ENCODE measurements at places on chromosomes 3 and 15.

GRCh38 chr3:22734207-22734606, 468.9 kb upstream of the UBE2E2 start:
- no peak for DNase-seq

DNA sequence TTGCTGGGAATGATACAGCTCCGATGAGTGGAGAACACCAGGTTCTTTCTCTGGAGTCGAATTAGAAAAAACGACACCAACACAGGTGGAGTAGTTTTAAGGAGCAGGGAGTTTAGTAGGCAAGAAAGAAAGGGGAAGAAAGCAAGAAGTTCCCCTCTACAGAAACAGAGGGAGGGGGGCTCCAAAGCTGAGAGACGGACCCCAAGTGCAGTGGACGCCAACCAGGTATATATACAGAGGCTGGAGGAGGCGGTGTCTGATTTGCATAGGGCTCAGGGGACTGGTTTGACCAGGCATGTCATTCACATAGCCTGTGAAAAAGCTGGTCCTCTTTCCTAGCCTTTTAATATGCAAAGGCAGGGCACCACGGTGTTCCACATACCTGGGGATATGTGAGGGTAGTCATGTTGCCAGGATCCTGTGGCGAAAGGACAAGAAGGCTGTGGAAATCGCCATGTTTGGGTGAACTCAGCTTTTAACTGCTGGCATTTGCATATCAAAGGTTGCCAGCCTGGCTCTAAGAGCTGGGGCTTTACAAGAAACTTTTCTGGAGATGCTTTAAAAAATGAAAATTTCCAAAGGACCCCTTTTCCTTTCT, 887.4 kb upstream of the EPHA6 start:
- no peak for DNase-seq

DNA sequence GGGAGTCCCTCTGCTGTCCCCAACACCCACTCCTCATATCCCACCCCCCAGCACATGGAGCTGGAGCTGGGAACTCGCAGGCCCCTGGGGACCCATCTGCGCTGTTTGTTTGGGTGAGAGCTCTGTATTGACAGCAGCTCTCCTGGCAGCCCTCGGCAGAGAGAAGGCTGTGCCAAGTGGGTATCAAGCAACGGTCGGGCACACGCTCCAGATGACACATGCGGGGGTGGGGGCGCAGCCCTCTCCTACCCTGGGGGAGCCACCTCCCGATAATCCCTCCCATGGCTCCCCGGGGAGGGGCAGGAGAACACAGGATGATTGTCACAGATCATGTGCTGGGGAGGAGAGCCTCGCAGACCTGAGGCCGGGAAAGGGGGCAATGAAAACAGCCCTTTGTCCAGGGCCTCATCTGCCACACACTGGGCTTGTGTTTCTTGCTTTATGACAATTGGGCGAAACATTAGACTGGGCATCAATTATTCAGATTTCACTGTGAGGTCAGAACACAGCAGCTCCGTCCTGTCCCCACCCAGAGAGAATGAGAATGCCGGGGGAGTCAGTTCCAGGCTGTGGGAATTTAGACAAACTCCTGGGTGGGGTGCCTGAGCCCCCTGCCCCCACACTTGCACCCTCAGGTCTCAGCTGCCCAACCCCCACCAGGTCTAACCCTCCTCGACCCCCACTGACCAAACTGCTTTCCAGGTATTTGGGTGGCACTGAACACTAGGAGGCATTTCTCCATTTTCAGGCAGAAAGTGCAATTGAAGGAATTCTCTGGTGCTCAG, 46.4 kb upstream of the KLF13 start:
- no peak for DNase-seq

DNA sequence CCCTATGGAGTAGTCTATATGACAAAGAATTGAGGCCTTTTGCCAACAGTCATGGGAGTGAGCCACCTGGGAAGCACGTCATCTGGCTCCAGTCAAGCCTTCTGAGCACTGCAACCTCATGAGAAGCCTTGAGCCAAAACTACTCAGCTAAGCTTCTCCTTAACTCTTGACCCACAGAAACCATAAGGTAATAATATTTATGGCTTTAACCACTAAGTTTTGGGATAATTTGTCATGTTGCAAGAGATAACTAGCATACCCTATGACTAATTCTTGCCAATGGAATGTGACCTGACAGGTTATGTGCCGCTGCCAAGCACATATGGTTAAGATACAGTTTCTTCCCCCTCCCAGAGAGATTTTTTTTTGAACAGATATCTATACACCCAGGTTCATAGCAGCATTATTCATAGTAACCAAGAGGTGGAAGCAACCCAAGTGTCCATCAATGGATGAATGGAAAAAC, 11.8 kb upstream of the SLC6A11 start:
- DNase-seq: no peak

GRCh38 chr15:66131831-66132230, 121.7 kb downstream of the MEGF11 start:
- DNase-seq: no peak

DNA sequence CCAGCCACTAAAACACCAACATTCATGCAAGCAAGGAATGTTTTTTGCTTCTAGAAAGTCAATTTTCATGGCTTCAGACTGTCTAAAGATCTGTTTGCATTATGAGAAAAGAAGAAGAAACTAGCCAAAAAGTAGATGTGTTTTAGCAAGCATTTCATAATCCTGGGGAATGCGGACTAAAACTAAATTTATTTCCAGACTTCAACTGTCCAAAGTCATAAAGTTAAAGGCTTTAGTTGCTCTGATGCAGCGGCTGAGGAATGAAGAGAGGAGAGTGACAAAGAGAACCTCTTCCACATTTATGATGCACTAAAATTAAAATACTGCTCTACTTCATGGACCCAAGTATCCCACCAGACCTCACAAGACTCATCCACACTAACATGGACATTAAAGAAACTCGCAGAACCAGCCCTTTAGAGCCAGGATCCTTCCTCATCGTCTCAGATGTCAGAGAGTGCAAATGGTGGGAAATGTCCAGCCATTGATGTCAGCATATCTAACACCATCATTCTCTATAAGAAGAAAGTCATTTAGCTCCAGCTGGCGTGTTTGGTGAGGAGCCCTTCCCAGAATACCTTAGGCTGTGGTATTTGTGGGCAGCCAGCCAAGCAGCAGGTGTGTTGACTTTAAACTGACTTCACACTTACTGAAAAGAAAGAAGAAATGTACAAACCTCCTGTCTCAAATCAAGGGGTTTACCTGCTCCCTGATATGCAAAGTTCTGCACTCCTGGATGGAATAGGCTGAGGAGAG, 17.4 kb downstream of the FYCO1 start:
- no peak for DNase-seq

DNA sequence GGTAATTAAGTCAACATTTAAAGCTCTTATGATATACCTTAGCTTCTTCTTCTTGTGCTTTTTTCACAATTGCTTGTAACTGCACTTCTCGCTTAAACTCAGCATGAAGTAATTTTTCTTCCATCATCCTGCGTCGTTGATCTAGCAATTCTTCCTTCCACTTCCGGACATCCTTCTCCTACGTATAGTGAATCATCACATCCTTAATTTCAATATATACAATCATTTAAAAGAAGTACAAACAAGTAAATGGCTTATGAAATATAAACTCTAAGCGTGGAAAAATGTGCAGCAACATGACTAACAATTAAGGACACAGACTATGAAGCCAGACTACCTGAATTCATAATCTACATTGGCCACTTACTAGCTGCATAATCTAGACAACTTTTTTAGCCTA, 151.4 kb downstream of the SCAPER start:
- no peak for DNase-seq

DNA sequence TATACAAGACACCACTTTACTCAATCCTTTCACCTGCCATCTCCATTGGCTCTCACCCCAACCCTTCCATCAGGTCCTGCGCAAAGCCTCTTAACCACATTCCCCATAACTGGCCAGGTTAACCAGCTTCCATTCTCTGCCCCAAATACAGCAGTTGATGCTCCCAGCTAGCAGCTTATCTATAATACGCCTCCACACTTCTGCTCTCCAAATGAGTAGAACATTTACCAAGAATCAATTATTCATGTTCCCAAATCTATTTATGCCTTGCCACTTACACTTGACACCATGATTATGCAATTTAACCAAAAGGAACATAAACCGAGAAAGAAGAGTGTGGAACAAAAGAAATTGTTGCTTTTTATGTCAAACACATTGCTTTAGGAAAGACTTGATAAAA, 103.7 kb upstream of the TPM1 start:
- DNase-seq: no peak

DNA sequence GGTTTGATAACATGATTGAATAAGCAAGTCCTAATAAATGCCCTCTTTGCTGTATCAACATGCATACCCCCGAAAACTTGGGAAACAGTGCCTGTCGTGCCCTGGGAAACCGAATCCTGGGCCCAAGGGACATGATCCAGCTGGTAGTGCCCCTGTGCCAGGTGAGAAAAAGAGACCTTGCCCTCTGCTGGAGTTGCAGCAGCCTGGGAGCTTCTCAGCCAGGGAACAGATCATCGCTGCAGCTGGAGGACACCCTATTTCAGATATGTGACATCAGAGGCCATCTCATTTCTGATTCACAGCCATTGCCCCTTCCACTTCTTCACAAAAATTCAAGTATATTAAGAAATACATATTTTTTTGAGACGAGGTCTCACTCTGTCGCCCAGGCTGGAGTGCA, 32.3 kb downstream of the STOML1 start:
- DNase-seq: no peak

GRCh38 chr15:25175789-25176615, 221.2 kb downstream of the SNRPN start:
- DNase-seq: no peak

DNA sequence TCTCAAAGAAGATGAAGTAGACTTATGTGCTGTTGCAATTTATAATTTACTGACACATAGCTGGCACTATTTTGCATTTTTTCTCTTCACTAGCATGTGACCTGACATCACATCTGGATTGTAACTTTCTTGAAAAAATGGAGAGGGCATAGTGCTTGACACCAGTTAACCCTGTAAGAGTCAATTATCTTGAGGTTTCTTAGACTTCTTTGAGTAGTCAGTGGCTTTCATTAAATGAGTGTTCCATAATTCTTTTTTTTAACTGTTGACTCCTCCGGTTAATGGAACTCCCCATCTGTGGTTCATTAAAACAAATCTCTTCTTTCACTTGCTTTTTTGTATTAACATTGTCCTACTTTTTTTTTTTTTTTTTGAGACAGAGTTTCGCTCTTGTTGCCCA, 16.9 kb upstream of the PRKCI start:
- DNase-seq: no peak

DNA sequence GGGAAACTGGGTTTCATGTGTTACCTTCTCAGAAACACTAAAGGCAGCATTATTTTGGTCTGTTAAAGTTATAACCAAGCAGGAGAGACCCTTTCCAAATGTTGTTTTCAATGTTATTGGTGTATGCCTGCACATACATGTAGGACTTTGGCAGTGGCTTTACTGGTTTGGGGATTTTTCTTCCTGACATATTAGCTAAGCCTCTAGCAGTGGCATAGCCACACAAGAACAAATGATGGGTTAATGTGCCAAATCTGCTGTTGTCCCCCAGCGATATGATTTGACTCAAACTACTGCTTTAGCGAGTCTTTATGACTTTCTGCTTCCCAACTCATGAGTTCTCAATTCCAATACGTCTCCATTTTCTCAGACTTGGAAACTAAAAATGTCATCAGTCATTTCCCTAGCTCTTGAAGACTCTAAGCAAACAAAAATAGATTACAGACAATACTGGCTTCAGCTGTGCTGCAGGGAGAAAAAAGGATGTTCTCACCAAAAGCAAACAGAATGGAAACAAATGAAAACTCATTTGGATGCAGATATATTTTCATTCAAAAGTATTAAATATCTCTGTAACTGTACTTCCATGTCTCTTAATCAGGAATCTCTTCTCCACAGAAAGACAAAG, 29.6 kb downstream of the TPM1 start:
- DNase-seq: no peak

DNA sequence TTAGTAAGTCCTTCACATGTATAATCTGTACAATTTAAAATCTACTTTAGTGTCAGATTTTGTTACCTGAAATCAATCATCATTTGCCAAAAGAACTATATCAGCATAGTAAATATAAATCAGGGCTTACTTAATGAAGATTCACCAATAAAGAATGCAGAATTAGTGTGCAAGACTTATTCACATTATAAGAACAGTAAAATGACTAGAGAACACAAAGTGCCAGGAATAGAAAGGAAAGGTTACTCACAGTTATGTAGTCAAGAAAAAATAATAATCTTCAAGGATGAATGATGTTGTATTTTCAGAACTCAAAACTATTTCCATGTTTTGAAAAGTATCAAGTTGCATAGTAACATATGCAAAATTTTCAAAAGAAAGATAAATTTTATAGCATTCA, 891.9 kb downstream of the ROBO1 start:
- DNase-seq: no peak

DNA sequence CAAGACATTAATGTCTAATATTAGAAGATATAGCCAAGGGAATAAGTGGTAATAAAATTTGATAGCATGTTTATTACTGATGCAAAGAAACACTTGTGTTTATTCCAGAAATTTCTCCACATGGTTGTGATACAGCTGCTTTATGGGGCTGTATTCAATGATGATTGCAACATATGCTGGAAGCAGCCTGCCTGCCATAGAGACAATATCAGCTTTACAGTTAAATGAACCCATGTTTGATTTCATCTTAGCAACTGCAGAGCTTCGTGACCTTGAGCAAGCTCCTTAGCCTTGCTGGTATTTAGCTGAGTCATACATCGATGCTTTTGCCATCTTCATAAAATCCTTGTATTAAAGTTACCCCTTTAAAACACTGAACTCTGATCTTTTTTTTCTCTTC, 168.1 kb upstream of the STAC start:
- no peak for DNase-seq

DNA sequence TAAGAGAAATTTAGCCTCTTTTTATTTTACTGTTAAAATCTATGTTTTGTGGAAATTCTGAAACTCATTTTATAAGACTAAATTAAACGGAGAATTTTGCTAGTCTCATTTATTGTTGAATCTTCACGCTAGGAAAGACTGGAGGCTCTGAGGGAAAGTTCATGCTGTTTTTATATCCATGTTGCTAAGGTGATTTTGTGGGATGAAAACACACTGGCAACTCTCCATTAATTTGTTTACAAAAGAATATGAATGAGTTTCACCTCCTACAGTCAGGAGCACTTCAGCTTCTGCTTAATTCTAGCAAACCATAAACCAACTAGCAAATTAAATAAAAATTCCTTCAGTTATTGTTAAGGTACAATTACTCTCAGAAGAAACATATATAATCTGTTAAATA, 195.4 kb downstream of the RAP2B start:
- DNase-seq: no peak

GRCh38 chr15:49189631-49190030, 19.6 kb downstream of the GALK2 start:
- DNase-seq: no peak

All from stimulated activated CD4-positive, alpha-beta T cell treated with anti-CD3 and anti-CD28 coated beads, TNF-alpha, amount 100 ng/mL, for 1 hour (primary cell).